Daoy (cell line): ENCODE measurements at places on chromosomes 11 and 22. TPM values are rescaled to one million over a fixed set of nuclear protein-coding genes. Genes with fewer than 3 reads are reported as not detected.

The OR51B2 gene
- total RNA-seq = not detected in 2 replicates

The THOC5 gene
- total RNA-seq = 74.8 and 92.2 TPM in 2 replicates

The IL18BP gene
- 3.4 and 4.9 TPM in 2 replicates for total RNA-seq

The FADS3 gene
- 24.9 and 43.1 TPM in 2 replicates for total RNA-seq

The CCND1 gene
- 180 and 264 TPM in 2 replicates for total RNA-seq

The SCARF2 gene
- 9.3 and 9.5 TPM in 2 replicates for total RNA-seq

The BEST1 gene
- total RNA-seq = 0.65 TPM in 1 of 2 replicates, not detected in the other

The PACSIN3 gene
- total RNA-seq = 32.5 and 38.2 TPM in 2 replicates

The APOL2 gene
- total RNA-seq = 43.7 and 51.4 TPM in 2 replicates

The KCNJ5 gene
- not detected in 2 replicates for total RNA-seq

The MS4A15 gene
- not detected in 2 replicates for total RNA-seq

GRCh38 chr11:70378506-70379134 lies 19.7 kb upstream of the CTTN start:
- no peak for DNase-seq

- peak; percentile 62 for DNase-seq
These were observed 27.2 kb downstream of the RPS6KA4 start for GRCh38 chr11:64385945-64386704.

DNA sequence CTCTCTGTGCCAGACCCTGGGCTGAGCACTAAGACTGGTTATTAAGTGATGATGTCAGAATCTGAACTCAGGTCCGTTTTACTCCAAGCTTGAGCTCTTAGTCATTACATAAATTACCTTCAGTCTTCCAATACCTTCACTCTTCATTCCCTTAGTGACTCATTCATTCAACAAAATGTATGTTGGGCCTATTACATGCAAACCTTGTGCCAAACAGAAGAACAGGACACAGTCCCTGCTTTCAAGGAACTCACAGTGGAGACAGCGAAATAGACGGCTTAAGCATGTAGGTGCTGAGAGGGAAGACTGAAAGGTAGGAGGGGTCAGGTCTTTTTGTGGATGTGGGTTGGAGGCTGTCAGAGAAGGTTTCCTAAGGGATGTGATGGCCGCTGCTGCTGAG lies 3.3 kb downstream of the KCTD14 start:
- DNase-seq = peak; percentile 23

- no peak for DNase-seq
These were observed 1.4 kb upstream of the RCE1 start for GRCh38 chr11:66841861-66842260.

DNA sequence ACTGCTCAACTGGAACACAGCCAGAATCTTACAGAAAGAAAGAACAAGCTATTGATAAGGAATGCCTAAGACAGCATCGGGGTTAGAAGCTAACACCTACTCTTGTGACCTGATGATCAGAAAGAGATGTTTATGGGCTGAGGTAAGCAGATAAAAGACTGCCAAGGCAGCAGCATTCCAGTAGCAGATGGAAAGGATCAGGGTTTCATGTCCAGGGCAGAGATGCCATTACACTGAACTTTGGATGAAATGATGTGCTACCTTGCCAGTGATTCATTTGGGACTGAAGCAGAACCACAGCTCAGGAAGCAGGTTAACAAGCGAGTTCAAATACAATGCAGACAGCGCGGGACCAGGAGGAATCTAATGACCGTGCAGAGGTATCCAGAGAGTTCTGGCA lies 27.1 kb upstream of the APOA1 start:
- DNase-seq = no peak

GRCh38 chr11:74720596-74721478 lies 10.4 kb downstream of the CHRDL2 start:
- no peak for DNase-seq

GRCh38 chr22:50296658-50297490 lies 10.6 kb downstream of the PLXNB2 start:
- DNase-seq = no peak

DNA sequence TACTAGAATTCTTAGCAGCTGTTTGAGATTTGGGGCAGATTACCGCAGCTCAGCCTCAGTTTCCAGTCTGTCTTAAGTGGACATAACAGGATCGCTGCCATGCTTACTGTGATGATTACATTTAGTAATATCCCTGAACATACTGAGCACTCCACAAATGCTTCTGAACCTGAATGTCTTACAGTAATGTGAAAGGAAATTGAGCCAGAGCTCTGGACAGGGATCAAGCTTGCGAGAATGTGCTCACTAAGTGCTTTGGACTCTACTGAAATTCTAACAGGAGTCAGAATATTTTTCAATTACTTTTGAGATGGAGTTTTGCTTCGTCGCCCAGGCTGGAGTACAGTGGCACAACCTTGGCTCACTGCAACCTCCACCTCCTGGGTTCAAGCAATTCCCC lies 118.6 kb upstream of the RASSF10 start:
- DNase-seq = no peak

DNA sequence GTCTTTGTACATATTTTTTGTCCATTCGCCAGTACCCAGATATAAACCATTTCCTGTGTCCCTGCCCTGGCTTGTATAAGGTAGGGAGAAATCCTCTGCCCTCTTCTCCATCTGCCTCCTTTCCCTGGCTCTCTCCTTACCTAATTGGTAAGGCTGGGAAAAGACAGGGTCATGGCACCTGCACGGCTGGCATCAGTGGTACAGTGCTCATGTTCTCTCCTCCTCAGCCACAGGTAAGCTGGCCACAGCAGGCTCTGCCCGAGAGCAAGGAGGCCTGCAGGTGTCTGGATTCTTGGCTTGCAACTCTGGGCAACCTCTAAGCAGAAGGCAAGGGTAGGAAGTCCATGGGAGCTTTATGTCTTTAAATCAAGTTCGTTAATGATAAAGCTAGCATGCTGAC lies 419.9 kb downstream of the BUD13 start:
- no peak for DNase-seq

GRCh38 chr22:37282385-37282677 lies at the start of gene CYTH4:
Gene CYTH4, plus strand, starts transcription at chr22:37282508. Its CDS starts 62 bp downstream, at chr22:37282570.
- peak; percentile 71 for DNase-seq

DNA sequence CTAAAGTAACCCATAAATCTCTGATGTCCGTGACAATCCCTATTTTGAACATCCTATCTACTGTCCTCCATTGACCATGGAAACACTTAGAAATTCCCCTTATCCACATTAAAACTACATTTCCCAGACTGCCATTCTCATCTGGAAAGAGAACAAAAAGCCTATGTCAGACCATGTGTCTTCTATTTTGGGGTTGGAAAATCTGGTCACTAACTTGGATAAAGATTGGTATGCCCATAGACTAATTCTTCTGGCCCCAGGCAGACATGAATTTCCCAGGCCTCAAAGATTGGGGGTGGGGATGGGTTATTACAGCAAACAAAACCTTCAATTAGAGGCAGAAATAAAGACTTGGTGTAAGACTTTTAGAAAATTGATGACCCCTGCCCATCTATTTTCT lies 30.9 kb upstream of the CREB3L1 start:
- DNase-seq = no peak

DNA sequence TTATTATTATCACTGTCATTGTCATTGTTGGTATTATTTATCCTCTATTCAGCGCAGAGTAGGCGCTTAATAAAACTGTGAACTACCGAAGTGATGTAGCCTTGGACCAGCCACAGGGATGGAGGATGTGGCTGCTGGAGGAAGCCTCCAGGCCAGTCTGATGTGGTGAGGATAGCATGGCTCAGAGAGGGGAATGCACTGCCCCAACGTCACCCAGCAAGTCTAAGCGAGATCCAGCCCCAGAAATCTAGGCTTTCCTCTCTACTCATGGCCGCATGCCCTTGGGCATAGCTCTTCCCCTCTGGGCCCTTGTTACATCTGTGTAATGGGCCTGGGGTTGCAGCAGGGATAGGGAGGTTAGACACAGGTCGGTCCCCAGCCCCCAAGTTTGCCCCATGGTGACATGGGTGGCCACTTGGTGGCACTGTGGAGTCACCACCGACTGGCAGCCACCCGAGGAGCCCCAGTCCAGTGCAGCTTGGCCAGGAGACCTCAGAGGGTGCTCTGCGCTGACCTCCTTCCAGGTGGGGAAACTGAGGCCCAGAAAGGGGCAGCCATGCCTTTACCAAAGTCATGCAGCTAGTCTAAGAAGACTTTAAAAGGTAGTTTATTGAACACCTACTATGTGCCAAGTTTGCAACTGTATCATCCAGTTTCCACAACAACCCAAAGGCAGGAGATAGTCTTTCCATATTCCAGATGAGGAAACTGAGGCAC lies 395.7 kb downstream of the MN1 start:
- peak; percentile 75 for DNase-seq

DNA sequence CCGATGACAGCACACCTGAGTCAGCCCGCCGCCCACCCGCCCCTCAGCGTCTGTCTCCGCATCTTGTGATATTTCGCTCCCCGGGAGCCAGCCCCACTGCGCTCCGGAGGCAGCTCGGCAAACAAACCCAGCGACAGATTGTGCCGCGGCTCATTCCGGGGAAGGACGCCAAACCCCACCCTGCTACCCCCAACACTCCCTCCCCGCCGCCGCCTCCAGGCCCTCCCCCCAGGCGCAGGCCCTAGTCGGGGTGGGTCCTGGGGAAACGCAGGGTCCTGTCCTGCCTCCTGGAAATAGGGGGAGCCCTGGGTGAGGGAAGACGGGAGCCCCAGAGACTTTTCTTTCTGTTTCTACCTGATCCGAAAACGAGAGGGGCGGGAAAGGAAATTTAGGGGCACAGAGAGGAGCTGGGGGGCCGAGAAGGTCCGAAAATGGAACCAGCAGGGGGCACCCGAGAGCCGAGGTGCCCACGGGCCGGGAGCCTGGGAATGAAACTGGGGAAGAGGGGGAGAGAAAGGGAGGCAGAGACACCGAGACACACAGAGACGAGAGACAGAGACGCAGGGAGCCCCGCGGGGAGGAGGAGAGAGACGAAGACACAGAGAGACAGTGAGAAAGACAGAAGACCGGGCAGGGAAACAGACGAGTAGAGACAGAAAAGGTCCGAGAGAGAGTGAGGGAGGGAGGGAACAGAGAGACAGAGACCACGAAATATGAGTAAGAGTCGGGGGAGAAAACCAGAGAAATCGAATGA lies 1.7 kb upstream of the RTN4RL2 start:
- peak; percentile 72 for DNase-seq

DNA sequence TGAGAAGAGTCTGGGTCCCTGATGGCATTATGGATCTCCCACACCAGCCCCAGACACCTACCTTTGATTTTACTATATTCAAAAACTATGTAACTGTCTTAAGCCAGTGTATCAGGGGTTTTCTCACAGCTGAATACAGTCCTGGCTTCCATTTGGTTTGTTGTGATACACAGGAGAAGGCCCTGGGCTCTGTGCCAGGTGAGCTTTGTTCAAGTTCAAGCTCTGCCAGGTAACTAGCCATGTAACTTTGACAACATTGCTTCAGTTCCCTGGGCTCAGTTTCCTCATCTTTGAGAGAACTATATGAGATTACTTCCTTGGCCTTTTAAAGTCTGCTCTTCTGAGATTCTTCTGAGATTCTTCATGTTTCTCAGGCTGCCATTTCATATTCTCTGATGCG lies 327.5 kb upstream of the TENM4 start:
- DNase-seq = no peak

- no peak for DNase-seq
These were observed 66.9 kb upstream of the SLC22A12 start for GRCh38 chr11:64524158-64524527.

- no peak for DNase-seq
These were observed 161.6 kb downstream of the NAV2 start for GRCh38 chr11:19874266-19874665.

- DNase-seq = no peak
These were observed 2.9 kb downstream of the CLCF1 start for GRCh38 chr11:67370351-67371076.

GRCh38 chr11:125431009-125431408 lies 65.1 kb downstream of the FEZ1 start:
- DNase-seq = no peak

DNA sequence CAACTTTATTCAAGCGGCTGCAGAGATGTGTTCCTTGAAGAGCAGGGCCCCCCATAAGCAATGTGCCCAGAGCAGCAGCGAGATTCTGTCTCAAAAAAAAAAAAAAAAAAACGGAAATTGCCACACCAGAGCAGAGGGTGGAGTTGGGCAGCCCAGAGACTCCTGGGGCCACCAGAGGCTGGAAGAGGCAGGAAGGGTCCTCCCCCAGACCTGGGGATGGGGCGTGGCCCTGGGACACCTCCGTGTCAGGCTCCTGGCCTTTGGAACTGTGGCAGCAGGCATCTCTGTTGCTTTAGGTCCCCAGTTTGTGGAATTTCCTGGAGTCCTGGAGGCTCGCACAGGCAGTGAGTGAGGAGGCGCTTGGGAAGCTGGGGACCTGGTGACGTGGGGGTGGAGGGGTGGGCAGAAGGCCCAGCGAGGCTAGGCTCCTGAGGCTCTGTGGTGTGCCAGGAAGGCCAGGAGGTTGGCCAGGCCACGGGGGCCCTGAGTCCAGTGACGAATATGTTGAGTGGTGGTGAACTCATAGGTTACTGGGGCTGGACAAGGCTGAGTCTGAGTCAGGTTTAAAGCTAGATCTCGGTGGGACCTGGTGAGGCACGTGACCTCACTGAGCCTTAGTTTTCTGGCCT lies 735.6 kb downstream of the BRD1 start:
- DNase-seq = peak; percentile 33

GRCh38 chr11:16804104-16804947 lies 65.9 kb downstream of the C11orf58 start:
- DNase-seq = no peak

- peak; percentile 15 for DNase-seq
These were observed 28.5 kb downstream of the DCDC1 start for GRCh38 chr11:31340903-31341572.

GRCh38 chr11:128346804-128347203 lies 240.6 kb downstream of the ETS1 start:
- DNase-seq = peak; percentile 67

DNA sequence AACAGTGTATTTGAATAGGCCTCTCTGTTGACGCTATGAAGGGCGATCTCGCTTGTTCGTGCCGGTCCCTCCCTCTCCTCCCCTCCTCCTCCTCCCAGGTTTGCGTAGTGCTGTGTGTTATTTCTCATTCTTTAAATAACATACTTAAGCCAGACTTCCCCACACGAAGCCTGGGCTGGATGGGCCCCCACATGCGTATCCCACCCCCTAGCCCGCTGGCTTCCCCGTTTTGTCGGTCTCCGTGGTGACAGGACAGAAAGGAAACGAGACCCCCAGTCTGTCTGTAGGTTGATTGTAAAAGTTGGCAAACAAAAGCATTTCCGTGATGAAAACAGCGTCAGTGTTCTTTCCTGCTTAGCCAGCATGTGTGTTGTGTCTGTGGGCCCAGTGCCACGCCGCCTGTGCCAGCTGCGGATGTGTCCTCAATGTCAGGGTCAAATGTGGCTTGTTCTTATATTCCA lies 27.3 kb downstream of the FAM118A start:
- DNase-seq = no peak

- DNase-seq = no peak
These were observed 53.9 kb downstream of the FLI1 start for GRCh38 chr11:128747728-128748148.

DNA sequence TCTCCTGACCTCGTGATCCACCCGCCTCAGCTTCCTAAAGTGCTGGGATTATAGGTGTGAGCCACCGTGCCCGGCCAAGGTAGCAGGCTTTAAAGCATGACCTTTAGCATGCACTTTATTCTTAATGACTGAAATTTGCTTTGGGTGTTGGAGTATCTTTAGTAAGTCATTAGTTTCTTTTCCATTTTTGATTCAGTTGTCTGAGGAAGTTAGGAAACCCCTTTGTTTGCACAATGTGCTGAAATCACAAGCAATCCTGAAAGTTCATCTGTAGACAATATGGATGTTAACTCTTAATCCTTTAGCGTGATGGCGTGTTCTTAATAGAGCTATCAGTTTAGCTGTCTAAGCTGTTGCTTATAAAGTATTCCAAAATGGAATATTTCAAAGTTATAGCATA lies 16.8 kb downstream of the SDHD start:
- no peak for DNase-seq

- no peak for DNase-seq
These were observed 53.6 kb upstream of the GRK3 start for GRCh38 chr22:25510876-25511275.
